Neuronal stem cell (in vitro differentiated cells): ENCODE measurements at places on chromosomes 12 and 14.

- H3K36me3 ChIP-seq = no peaks in the 10 kb centered on the region
- H3K27me3 ChIP-seq = peaks cover 2% of the 10 kb centered on the region
- no peak for DNase-seq
- no peak overlapping the region for H3K27ac ChIP-seq
Measured at GRCh38 chr12:51361161-51362016, 14.9 kb upstream of the CELA1 start.

DNA sequence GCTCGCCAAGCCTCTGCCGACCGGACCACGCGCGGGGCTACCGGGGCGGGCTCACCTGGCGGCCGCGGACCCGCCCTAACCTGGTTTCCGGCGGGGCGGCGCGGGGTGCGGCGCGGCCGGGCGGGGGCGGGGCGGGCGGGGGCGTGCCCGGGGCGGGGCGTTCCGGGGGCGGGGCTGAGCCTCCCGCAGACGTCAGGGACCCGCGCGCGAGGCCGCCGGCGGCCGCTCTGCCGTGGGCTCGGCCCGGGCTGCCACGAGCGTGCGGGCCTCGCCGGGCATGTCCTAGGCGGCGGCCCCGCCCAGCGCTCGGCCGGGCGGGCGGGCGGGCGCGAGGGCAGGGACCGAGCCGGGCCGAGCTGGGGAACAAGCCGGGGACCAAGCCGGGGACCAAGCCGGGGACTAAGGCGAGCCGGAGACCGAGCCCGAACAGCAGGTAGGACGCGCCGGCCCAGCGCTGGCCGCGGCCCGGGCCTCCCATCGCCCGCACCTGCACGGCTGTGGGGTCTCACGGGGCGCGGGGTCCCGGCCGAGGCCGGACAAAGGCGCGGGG is at the start of gene CEP170B:
TSS of gene CEP170B (plus strand) at position 188 of the 550 bp plus-strand sequence. CDS start 3,183 bp downstream, outside the sequence.
- H3K4me3 ChIP-seq = peak within 1 kb of the TSS; percentile 55
- peaks cover 2% of the 10 kb centered on the region for H3K36me3 ChIP-seq
- H3K27me3 ChIP-seq = peaks cover 9% of the 10 kb centered on the region
- peaks cover 6% of the 10 kb centered on the region for H3K4me1 ChIP-seq
- DNase-seq = no peak
- no peak within 1 kb of the TSS for H3K27ac ChIP-seq

- H3K36me3 ChIP-seq = peaks cover 69% of the 10 kb centered on the region
- H3K27ac ChIP-seq = no peak overlapping the region
- no peaks in the 10 kb centered on the region for H3K27me3 ChIP-seq
- no peak for DNase-seq
- no peak overlapping the region for H3K4me3 ChIP-seq
Measured at GRCh38 chr14:54768501-54769129, 134.0 kb downstream of the GCH1 start.

GRCh38 chr14:88201851-88202250 is 121.2 kb downstream of the KCNK10 start:
- H3K27me3 ChIP-seq = no peaks in the 10 kb centered on the region
- no peak overlapping the region for H3K27ac ChIP-seq
- no peaks in the 10 kb centered on the region for H3K36me3 ChIP-seq
- DNase-seq = no peak

GRCh38 chr14:56514663-56515371 is 64.8 kb upstream of the TMEM260 start:
- H3K36me3 ChIP-seq = no peaks in the 10 kb centered on the region
- H3K4me1 ChIP-seq = no peaks in the 10 kb centered on the region
- H3K27me3 ChIP-seq = no peaks in the 10 kb centered on the region
- no peak overlapping the region for H3K4me3 ChIP-seq

GRCh38 chr12:52204095-52204930 is 12.5 kb upstream of the KRT80 start:
- no peak overlapping the region for H3K27ac ChIP-seq
- H3K27me3 ChIP-seq = no peaks in the 10 kb centered on the region
- H3K36me3 ChIP-seq = no peaks in the 10 kb centered on the region
- no peak overlapping the region for H3K4me3 ChIP-seq

GRCh38 chr14:36580141-36580855 is 2.1 kb downstream of the NKX2-8 start:
- DNase-seq = no peak
- no peak overlapping the region for H3K4me3 ChIP-seq
- H3K4me1 ChIP-seq = no peaks in the 10 kb centered on the region
- H3K27ac ChIP-seq = no peak overlapping the region
